Omental fat pad (tissue), 4 donors: ENCODE measurements at places on chromosomes 12 and 14. TPM values are rescaled to one million over a fixed set of nuclear protein-coding genes. Genes with fewer than 3 reads are reported as not detected.
A peak's percentile ranks its signal among the peaks of the same experiment; 100 is the strongest.

Gene PYGL
- 177 TPM for total RNA-seq

Gene ENDOU
- total RNA-seq, result 2.2 TPM

Gene TOMM20L
- not detected for total RNA-seq

Gene OR4E2
- total RNA-seq, result not detected

Gene SCYL2
- total RNA-seq, result 42.6 TPM

Gene VWF
- total RNA-seq, result 430 TPM

Gene TIMELESS
- total RNA-seq, result 3.2 TPM

Gene MED6
- total RNA-seq, result 34.8 TPM

Gene CLEC6A
- not detected for total RNA-seq

Gene FSCB
- total RNA-seq, result 0.19 TPM

Gene MARS1
- total RNA-seq, result 108 TPM

Gene FOXN4
- not detected for total RNA-seq

Gene A2M
- 694 TPM for total RNA-seq

DNA sequence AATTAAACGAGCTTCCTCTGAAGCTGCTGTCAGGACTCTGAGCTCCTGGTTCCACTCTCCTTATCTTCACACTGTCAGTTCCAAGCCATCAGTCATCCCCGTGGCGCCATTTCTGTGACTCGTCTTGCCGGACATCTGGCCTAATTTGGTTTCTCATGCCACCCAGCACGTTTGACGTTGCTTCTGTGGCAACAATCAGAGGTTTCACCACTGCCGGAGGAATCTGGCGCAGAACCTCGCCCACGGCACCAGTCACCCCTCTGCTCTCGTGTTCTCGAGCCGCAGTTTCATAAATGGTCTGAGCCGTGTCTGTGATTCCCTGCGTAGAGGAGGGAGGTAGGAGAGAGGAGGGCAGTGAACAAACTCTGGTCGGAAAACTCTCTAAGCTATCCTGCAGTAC lies 29.7 kb downstream of the BDKRB1 start:
- no peak for DNase-seq

DNA sequence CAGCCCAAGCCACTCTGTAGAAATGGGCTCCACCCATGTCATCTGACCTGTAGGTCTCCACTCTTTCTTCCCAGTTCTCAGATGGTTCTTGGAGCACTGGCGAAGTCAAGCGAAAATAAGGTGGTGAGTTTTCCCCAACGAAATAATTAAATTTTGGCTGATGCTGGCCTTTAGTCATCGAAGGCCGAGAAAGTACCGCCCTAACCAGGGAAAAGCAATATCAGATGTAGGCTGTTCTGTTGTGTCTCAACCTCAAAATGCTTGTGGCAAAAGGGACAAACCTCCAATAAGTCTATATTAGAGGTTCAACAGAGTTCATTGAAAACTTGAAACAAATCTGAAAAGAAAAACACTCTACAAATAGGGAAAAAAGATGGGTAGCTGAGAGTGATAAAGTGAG lies 48.6 kb upstream of the BCAT1 start:
- DNase-seq, result no peak

DNA sequence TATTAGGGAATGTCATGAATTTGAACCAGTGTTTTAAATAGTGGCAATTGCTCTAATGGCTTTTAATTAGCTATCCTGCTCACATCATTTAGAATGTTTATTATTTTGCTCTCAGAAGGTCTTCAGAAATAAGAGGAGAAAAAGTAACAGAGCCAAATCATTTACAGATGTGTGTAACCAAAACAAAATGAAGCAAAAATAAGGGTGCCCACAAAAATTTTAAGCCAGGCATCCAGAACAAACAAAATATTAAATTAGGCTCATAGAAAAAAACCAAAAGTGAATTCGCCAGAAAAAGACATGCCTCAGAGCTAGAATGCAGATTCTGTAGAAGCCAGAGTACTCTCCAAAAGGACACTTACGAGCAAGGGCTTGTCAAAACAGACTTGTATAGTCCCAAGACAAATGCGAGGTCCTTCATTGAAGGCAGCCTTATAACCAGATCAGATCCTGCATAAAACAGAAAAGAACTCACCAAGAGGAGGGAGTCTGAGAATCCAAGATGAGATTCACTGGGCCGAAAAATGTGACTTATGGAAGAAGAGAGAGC lies 20.2 kb upstream of the SERPINA1 start:
- DNase-seq, result no peak

DNA sequence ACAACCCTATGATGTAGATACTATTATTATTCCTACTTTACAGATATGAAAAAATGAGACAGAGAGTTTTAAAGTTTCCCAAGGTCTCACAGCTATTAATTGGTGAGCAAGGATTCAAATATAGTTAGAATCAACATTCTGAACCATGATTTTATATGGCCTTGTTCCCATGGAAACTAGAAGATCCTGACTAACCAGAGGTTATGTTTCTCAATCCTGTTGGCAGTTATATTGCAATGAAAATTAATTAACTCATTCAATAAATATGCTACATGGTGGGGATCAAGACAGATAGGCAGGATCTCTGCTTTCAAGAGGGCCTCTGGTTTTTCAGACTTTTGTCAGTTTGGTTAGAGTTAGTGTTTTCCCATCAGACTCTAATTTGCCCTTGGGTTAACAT lies 9.3 kb upstream of the FUT8 start:
- no peak for DNase-seq

GRCh38 chr14:90034156-90034555 lies 27.6 kb upstream of the KCNK13 start:
- no peak for DNase-seq

GRCh38 chr12:40188558-40189320 lies 36.1 kb upstream of the LRRK2 start:
- no peak for DNase-seq

GRCh38 chr12:131827961-131828534 lies at the start of gene MMP17:
TSS of gene MMP17 (plus strand) at chr12:131828393. CDS start at chr12:131828495, 102 bp downstream.
- no peak for DNase-seq

DNA sequence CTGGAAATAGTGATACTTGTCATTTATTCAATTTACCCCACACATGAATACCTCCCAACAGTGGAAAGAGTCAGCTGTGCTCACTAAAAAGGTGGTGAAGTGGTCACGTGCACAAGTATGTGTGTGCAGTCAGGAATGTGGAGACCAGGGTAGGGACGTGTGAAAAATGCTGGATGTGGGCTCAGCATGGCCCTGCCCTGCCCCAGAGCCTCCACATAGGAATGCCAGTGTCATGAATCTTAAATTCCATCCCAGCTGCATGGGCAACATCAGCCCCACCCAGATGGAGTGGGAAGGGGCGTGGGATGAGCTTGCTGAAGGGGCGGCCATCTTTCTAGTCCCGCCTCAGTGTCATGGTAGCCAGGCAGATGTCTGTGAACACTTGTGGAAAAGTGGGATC lies 87.7 kb downstream of the C12orf75 start:
- no peak for DNase-seq

GRCh38 chr12:29863665-29864064 lies 79.9 kb upstream of the TMTC1 start:
- no peak for DNase-seq

DNA sequence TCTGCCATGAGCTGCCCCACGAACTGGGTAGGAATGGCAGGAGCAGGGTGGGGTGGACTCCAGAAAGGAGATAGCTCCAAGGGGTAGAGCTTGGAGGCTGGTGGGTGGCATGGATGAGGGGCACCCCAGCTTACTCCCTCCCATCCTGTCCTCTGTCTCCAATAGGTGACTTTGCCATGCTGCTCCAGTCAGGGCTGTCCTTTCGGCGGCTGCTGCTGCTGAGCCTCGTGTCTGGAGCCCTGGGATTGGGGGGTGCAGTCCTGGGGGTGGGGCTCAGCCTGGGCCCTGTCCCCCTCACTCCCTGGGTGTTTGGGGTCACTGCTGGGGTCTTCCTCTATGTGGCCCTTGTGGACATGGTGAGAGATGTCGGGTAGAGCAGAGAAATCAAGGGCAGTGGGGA lies 7.1 kb downstream of the SLC39A5 start:
- no peak for DNase-seq

- no peak for DNase-seq
These were observed 248.1 kb downstream of the DPY19L2 start for GRCh38 chr12:63420206-63420644.

GRCh38 chr12:6981152-6982052 lies 10.7 kb downstream of the EMG1 start:
- no peak for DNase-seq

GRCh38 chr14:95150910-95151309 lies 6.4 kb downstream of the DICER1 start:
- DNase-seq, result no peak

GRCh38 chr14:59435987-59436386 lies 29.2 kb downstream of the GPR135 start:
- no peak for DNase-seq

DNA sequence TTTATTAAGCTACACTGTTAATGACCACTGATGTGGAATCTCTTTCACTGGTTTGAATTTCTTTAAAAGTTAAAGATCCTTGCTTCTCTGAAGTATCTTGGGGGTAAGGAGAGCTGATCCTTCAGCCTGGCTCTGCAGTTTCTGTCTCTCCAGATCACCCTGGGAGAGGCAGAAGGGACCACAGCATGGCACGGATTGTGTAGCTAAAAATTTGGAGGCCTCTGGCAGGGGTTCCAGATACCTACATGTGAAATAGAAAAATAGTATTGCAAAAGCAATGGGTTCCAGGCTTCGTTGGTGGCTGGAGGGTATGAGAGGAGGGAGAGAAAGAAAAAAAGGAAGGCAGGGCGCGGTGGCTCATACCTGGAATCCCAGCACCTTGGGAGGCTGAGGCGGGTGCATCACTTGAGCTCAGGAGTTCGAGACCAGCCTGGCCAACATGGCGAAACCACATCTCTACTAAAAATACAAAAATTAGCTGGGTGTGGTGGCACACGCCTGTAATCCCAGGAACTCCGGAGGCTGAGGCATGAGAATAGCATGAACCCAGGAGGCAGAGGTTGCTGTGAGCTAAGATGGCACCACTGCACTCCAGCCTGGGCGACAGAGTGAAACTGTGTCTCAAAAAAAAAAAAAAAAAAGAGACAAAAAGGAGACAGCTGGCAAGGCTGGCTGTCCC lies 3.4 kb downstream of the CHST11 start:
- DNase-seq, result no peak

DNA sequence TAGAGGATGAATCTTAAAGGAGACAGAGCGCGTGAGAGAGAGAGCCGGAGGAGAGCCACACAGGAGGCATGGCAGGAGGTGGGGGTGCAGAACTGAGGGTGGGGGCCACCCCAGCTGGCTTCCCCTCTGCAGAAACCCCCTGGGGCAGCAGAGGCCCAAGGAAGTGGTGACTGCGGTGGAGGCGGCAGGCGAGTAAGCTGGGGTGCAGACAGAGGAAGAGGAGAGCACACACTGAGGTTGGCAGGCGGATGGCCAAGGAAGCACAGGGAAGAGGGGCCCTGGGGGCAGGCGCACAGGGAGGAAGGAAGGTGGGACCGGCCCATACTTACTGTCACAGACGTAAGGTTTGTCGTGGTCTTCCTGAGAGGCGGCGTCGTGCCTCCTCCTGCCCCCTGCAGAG lies 179.8 kb downstream of the DPF3 start:
- no peak for DNase-seq

- DNase-seq, result no peak
These were observed 26.3 kb downstream of the ALKBH1 start for GRCh38 chr14:77681196-77682157.

DNA sequence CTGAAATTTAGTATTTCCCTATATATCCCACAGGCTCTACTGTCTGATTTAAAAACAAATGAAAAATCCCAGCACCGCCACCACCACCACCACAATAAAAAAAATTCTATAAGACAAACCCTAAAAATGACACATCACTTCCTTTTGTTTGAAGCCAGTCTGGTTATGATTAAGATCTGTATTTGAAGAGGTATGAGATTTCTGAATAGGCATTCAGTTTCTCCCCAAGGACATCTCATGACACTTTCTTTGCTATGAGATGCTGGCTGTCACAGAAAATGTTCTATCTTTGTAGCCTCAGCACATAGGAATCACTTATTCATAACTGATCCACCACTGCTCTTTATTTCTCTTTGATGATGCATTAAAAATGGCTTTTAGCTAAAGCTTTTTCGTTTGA lies 1071.0 kb downstream of the SLC6A15 start:
- no peak for DNase-seq

DNA sequence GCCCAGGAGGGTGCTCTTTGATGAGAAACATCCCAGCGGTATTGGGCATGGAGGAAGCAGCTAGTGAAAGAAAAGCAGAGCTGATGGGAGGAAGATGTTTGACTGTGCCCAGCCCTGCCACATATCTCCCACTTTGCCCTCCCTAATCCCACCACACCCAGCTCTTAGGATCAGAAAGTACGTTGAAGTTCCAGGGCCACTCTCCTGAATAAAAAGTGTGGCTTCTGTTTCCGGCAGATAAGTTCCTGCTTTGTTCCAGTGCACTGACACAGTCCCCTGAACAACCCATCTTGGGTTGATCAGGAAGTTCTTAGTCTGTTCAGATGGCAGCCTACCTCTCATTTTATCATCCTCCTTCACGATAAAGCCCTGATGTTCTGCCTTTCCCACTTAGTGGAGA lies 16.5 kb downstream of the TPCN1 start:
- no peak for DNase-seq

GRCh38 chr14:74217672-74218448 lies 21.4 kb upstream of the VSX2 start:
- DNase-seq, result peak; percentile 51
